ENCODE measurements at places on chromosomes 12 and 14. TPM values are rescaled to one million over a fixed set of nuclear protein-coding genes. Genes with fewer than 3 reads are reported as not detected.

- no peaks in the 10 kb centered on the region for H3K36me3 ChIP-seq
- no peak overlapping the region for H3K4me3 ChIP-seq
- H3K27ac ChIP-seq: no peak overlapping the region
These were observed 131.3 kb downstream of the TMTC3 start for GRCh38 chr12:88273450-88273849.

The PRPH gene
- total RNA-seq: not detected

The REC8 gene
- total RNA-seq: 145 TPM

The PMCH gene
- total RNA-seq: 1.6 TPM

DNA sequence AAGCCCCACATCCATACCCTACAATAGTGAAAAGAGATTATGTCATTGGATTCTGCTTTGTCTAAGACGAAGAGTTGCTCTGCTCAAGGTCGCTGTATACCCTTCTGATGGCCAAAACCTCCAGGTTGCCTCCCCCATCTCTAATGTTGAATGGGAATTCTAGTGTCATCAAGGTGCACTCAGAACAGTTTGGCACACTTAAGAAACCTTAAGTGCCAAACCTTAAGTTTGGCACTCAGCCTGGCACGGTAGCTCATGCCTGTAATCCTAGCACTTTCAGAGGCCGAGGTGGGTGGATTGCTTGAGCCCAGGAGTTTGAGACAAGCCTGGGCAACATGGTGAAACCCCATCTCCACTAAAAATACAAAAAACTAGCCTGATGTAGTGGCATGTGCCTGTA, 1245.6 kb upstream of the SEL1L start:
- H3K4me1 ChIP-seq: no peaks in the 10 kb centered on the region
- no peak overlapping the region for H3K27ac ChIP-seq
- no peaks in the 10 kb centered on the region for H3K36me3 ChIP-seq
- H3K27me3 ChIP-seq: no peaks in the 10 kb centered on the region

- no peak overlapping the region for H3K27ac ChIP-seq
- H3K27me3 ChIP-seq: no peaks in the 10 kb centered on the region
- no peak for DNase-seq
- H3K4me1 ChIP-seq: no peaks in the 10 kb centered on the region
- H3K4me3 ChIP-seq: no peak overlapping the region
- no peaks in the 10 kb centered on the region for H3K36me3 ChIP-seq
These were observed 34.6 kb downstream of the ATF7 start for GRCh38 chr12:53591301-53592206.

- no peaks in the 10 kb centered on the region for H3K27me3 ChIP-seq
- H3K36me3 ChIP-seq: no peaks in the 10 kb centered on the region
- peak overlapping the region; percentile 60 for H3K27ac ChIP-seq
These were observed 377.9 kb upstream of the RGS6 start for GRCh38 chr14:71554323-71554722.

The TGFB3 gene
- 7.4 TPM for total RNA-seq

DNA sequence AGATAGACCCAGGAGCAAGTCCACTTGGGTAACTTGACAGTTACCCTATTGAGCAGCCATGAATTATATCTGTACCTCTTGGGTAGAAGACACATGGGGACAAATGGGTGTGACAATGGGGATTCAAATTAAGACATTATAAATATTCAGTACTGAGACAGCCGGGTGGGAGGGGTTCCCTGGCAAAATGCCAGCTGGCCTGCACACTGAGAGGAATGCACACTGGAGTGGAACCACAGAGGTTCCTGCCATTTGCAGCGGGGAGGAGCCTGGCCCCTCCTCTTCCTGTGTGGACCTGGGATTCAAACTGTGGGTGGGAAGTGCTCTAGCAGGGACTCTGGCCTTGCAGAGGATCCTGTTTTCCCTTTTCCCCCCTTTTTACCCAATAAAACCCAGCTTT, 118.7 kb upstream of the CDKN3 start:
- H3K27ac ChIP-seq: no peak overlapping the region
- no peaks in the 10 kb centered on the region for H3K4me1 ChIP-seq
- H3K27me3 ChIP-seq: no peaks in the 10 kb centered on the region
- no peaks in the 10 kb centered on the region for H3K36me3 ChIP-seq

The TEX52 gene
- not detected for total RNA-seq

DNA sequence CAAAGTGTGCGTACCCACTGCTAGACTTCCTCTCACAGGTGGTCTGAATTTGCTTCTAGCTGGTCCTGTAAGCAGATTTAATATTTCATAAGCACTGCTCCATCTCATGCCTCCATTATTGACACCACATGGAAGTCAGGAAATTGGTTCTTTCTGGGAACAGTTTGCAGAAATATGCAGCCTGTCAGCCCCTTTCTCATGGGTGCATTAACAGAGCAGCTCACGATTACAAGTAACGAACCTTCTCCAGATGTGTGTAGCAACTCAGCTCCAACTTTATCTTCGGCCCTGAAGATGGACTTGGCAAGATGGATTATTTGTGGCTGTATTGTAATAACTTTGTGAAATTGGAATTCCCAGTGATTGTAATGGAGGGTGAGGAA, 214.5 kb upstream of the DDHD1 start:
- H3K4me3 ChIP-seq: no peak overlapping the region
- no peak for DNase-seq
- H3K36me3 ChIP-seq: no peaks in the 10 kb centered on the region
- no peaks in the 10 kb centered on the region for H3K4me1 ChIP-seq
- no peak overlapping the region for H3K27ac ChIP-seq
- no peaks in the 10 kb centered on the region for H3K27me3 ChIP-seq

The ACTR6 gene
- total RNA-seq: 30.6 TPM

DNA sequence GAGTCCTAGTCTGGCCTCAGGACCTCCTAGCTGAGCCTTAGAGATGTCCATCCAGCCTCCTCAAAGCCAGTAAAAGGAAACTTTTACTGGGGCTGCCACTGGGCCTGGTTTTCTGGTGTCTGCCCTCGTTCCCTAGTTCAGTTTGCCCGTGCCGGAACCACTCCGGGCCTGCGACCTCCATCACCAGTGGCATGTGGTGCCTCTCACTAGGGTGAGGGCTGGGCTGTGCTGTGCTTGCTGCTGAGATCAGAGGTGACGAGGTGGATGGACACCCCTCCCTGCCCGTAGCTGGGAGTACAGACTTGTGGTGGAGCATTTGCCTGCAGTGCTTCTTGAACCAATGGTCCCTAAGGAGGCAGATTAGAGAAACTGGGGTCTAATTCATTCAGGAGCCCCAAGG, 75.7 kb downstream of the B4GALNT3 start:
- DNase-seq: no peak
- peaks cover 15% of the 10 kb centered on the region for H3K4me1 ChIP-seq
- no peak overlapping the region for H3K27ac ChIP-seq
- H3K36me3 ChIP-seq: no peaks in the 10 kb centered on the region

The B3GNT4 gene
- not detected for total RNA-seq

The TRHDE gene
- total RNA-seq: not detected

GRCh38 chr12:5244513-5244972, 187.4 kb upstream of the NTF3 start:
- H3K36me3 ChIP-seq: no peaks in the 10 kb centered on the region

- H3K27me3 ChIP-seq: no peaks in the 10 kb centered on the region
- no peak for DNase-seq
- H3K4me1 ChIP-seq: peaks cover 39% of the 10 kb centered on the region
- no peak overlapping the region for H3K27ac ChIP-seq
- H3K36me3 ChIP-seq: no peaks in the 10 kb centered on the region
These were observed 115.6 kb downstream of the DIP2B start for GRCh38 chr12:50620109-50620977.

- peak overlapping the region; percentile 34 for H3K27ac ChIP-seq
- H3K4me1 ChIP-seq: peaks cover 90% of the 10 kb centered on the region
- peaks cover 8% of the 10 kb centered on the region for H3K36me3 ChIP-seq
- no peaks in the 10 kb centered on the region for H3K27me3 ChIP-seq
- DNase-seq: no peak
- H3K4me3 ChIP-seq: peak overlapping the region; percentile 34
These were observed 111.8 kb downstream of the PRKCH start for GRCh38 chr14:61433169-61433568.

GRCh38 chr14:89720741-89721729, 233.5 kb downstream of the EFCAB11 start:
- H3K4me3 ChIP-seq: peak overlapping the region; percentile 70
- DNase-seq: peak; percentile 97
- H3K4me1 ChIP-seq: peaks cover 69% of the 10 kb centered on the region
- H3K27me3 ChIP-seq: no peaks in the 10 kb centered on the region
- H3K27ac ChIP-seq: peak overlapping the region; percentile 87

The CACNA1C gene
- 0.07 TPM for total RNA-seq

GRCh38 chr12:78120866-78121560, 290.3 kb downstream of the NAV3 start:
- H3K4me1 ChIP-seq: no peaks in the 10 kb centered on the region
- H3K36me3 ChIP-seq: no peaks in the 10 kb centered on the region
- no peak overlapping the region for H3K27ac ChIP-seq
- H3K27me3 ChIP-seq: no peaks in the 10 kb centered on the region
- no peak for DNase-seq
- no peak overlapping the region for H3K4me3 ChIP-seq

All from CD4-positive, CD25-positive, alpha-beta regulatory T cell (primary cell).